ENCODE measurements at places on chromosomes 6 and 20. TPM values are rescaled to one million over a fixed set of nuclear protein-coding genes. Genes with fewer than 3 reads are reported as not detected.

GRCh38 chr6:31737315-31737990, 1.1 kb upstream of the CLIC1 start:
- DNase-seq = no peak

- DNase-seq = no peak
These were observed 735 bp upstream of the MOG start for GRCh38 chr6:29656157-29656556.

GRCh38 chr6:21134356-21134755, 459.2 kb upstream of the SOX4 start:
- no peak for DNase-seq

- no peak for DNase-seq
These were observed 656.1 kb downstream of the COL12A1 start for GRCh38 chr6:74549746-74550145.

- DNase-seq = no peak
These were observed 239.7 kb upstream of the SUPT3H start for GRCh38 chr6:45617441-45617840.

- no peak for DNase-seq
These were observed 419.3 kb upstream of the EYS start for GRCh38 chr6:66126358-66126757.

DNA sequence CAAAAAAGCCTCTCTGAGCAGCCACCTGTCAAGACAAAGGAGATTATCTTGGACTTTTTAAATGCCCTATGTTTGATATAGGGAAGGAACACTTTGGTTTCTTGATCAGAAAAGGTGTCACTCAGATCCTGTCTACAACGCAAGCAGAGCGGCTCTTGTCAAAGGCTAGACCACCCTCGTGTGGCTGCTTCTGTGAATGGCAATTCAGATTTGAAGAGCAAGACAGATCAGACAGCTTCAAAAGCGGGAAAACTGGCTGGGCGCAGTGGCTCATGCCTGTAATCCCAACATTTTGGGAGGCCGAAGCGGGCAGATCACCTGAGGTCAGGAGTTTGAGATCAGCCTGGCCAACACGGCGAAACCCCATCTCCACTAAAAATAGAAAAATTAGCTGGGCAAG, 10.1 kb upstream of the NXT1 start:
- DNase-seq = no peak

GRCh38 chr6:158856261-158856660, 37.1 kb upstream of the EZR start:
- DNase-seq = no peak

- no peak for DNase-seq
These were observed 628.0 kb upstream of the NRSN1 start for GRCh38 chr6:23498013-23498412.

PTP4A1 gene
- total RNA-seq = 46.4 TPM

DNA sequence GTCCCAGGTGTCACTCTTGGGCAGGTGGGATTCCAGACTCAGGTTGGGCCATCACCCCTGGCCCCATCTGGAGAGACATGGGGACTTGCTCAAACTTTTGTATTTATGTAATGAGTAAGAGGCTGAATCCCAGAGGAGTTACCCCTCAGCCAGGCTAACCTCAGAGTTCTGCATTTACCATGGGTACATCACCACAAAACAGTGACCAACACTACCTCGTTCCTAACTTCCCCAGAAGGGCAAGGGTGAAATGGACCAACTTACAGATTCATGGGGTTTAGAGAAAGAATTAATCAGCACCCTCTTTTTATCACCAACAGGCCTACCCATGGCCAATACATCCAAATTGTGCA, 259.9 kb upstream of the MARCKS start:
- DNase-seq = no peak

MOXD1 gene
- not detected for total RNA-seq

DNA sequence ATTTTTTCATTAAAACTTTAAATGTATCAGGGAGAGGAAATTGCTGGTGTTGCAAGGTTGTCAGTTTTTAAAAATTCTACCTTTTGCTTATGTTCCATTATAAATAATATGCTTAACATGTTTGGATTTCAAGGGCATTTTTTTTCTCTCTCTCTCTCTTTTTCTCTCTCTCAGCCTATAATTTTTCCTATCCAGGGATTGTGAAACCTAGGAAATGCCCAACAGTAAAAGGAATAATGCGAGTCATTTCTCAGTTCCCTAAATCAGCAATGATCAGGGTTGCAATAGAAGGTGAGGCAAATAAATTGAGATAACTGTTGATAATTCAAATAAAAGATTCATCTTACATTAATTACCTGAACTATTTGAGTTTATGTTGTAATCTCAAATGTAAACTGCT, 53.2 kb upstream of the IFNGR1 start:
- no peak for DNase-seq

TPD52L1 gene
- 0.87 TPM for total RNA-seq

DNA sequence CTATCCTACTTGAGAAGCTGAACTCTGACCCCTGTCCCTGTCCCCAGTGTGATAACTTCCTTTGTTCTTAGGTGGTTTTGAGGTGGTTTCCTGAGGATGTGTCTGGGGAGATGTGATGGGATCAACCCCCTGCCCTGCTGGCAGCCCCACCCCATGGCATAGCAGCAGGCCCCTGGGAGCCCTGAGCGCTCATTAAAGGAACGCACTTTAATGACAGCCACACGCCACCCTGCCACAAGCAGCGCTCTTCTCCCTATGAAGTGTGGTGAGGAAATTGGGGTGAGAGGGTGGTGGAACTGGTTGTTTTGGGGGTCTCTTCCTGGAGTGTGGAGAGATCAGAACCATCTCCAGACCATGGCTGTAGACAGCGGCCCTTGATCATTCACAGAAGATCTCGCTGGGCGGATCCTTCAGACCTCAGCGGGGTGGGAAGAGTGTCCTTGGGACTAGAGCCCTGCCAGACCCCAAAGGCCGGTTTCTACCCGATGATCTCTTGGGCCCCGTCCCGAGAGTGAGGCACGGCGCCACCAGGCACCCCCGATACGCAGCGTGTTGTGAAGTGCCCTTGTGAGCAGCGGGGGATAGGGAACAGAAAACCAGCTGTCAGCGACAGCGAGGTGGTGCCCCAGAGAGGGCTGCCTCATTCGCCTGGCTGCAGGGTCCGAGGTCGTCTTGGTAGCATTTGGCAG, 45.4 kb downstream of the SYNJ2 start:
- DNase-seq = no peak

- DNase-seq = no peak
These were observed 17.0 kb downstream of the NFATC2 start for GRCh38 chr20:51525241-51526105.

DNA sequence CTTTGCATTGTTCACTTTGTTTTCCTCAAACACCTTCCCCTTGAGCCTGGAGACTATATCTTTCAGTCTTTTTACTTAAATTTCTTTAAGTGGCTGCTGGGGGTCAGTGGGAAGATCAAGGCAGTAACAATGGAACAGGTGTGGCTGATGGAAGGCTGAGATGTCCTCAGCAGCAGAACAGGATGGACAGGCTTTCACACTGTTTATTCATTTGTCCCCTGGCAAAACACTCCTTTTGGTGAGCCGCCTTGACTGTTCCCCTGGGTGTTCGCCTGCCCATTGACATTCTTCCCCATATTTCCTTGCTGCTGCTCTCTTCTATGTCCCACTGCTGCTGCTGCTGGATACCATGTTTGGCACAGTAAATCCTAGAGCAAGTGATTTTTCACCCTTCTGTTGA, 38.1 kb downstream of the RNF144B start:
- DNase-seq = no peak

KHDC1 gene
- 2.3 TPM for total RNA-seq

- DNase-seq = no peak
These were observed 1.8 kb upstream of the YTHDF1 start for GRCh38 chr20:63217706-63218105.

DNA sequence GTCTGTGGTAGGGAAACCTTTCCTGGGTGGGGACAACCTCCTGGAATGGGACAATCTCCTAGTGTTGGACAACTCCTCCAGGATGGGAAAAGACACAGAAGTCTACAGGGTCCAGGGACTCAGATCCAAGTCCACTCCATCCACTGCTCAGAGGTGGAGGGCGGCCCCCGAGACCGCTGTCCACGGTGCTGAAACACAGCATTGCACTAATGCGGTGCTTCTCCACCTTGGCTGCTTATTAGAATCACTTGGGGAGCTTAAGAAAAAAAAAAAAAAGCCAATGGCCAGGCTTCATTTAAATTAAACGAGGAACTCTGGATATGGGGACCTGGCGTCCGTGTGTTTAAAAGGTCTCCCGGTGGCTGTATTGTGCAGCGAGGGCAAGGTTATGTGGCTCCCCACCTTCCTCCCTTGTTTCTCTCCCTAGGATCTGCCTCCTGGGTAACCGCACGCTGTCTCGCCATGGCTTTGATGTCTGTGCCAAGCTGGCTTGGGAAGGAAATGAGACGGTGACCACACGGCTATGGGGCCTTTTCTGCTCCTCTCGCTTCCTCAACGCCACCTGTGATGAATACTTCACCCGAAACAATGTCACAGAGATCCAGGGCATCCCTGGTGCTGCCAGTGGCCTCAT, 12.0 kb downstream of the SLC12A5 start:
- DNase-seq = no peak
